ENCODE measurements at places on chromosomes 11 and 22. TPM values are rescaled to one million over a fixed set of nuclear protein-coding genes. Genes with fewer than 3 reads are reported as not detected.

DNA sequence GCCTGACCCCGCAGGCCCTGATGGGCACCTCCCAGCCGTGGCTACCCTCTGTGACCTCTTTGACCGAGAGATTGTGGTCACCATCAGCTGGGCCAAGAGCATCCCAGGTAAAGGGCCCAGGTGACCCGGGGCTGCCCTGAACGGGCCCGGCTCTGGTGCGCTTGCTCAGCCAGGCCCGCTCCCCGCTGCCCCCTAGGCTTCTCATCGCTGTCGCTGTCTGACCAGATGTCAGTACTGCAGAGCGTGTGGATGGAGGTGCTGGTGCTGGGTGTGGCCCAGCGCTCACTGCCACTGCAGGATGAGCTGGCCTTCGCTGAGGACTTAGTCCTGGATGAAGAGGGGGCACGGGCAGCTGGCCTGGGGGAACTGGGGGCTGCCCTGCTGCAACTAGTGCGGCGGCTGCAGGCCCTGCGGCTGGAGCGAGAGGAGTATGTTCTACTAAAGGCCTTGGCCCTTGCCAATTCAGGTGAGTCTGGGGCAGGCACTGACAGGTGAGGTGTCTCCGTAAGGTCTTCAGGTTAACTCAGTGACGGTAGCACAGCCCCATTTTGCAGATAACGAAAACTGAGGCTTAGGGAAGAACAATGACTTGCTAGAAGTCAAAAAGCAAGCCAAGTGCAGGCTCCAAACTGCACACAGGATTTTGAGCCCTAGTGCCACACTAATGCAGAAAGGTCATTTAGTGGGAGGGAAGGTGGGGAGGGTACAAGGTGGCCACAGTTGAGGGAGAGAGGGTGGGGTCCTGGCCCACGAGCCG is 2.4 kb downstream of the TRMT112 start:
- DNase-seq: no peak

DNA sequence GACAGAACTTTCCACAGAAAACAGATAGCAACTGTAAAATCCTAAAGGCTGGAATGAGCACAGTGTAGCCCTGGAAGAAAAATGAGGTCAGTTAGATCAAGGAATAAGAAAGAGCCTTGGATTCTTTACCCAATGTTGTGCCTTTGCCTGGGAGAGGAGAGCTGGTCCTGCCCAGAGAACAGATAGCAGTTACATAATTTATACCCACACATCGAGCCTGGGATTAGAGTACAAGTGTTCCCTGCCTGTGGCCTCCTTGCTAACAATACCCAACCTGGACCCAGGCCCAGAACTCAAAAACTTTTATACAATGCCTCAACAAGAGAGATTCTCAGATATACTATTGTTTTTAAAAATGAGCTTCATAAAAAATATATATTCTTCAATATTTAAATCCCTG is 1998.4 kb downstream of the LRRC4C start:
- no peak for DNase-seq

DNA sequence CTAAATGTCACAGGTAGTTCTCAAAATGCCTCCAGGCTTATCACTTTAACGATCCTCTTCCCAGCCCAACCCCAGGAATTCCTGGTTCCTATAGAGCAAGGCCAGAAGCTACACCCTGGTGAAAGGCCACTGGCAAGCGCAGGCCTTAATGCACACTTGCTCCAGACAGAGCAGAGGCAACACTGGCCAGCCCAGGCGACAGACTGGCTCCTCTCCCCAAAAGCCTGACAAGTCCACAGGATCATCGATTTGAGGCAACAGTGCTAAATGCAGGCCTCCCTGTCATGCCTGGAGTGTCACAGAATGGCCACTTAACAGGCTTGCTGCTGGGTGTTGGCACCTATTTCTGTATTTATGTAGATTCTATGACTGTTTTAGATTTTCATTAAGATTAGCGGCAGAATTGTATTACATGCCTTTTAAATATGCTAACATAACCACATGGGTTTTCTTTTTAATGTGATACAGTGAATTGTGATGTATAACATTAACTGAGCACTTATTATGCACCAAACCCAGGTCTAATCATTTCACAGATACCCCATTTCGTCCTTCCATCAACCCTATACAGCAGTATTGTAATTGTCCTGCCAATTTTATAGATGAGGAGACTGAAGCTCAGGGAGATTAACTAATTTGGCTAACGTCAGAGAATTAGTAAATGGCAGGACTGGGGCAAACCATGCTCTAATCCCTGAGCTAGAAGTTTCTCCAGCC is 38.6 kb downstream of the PACSIN2 start:
- no peak for DNase-seq

- DNase-seq: no peak
Observed at GRCh38 chr11:41895081-41895480, 435.6 kb upstream of the LRRC4C start.

TMEM109 gene
- 22.4 TPM for total RNA-seq

- DNase-seq: no peak
Observed at GRCh38 chr11:72988821-72989220, 153.3 kb downstream of the FCHSD2 start.

DNA sequence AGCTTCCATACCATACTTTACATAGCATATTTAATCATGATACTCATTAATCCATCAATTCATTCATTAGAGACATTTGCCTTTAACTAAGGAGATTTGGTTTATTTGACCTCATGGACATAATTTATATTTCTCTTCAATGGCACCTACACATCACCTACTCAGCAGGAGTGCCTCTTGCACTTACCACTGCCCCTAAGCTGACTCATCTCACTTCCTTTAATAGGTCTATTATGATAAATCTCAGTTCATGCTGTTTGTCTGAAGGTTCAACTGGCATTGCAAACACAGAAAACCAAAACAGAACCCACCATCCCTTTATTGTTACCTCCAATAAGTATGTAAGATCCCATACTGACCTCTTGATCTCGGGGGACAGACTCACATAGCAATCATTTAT is 186.7 kb downstream of the LUZP2 start:
- no peak for DNase-seq

NPAS4 gene
- total RNA-seq: 0.65 TPM

- DNase-seq: peak; percentile 98
Observed at GRCh38 chr11:77066229-77067042, at the start of gene CAPN5. Gene CAPN5, plus strand, starts transcription at chr11:77066971. Its CDS starts 17,916 bp downstream, at chr11:77084887.

OR51E2 gene
- not detected for total RNA-seq

GRCh38 chr11:76235233-76236091 is 29.2 kb upstream of the WNT11 start:
- DNase-seq: peak; percentile 99
